Neuronal stem cell (in vitro differentiated cells): ENCODE measurements at places on chromosomes 6 and 20.

- no peak for DNase-seq
Observed at GRCh38 chr6:137982418-137983189, 115.5 kb downstream of the TNFAIP3 start.

DNA sequence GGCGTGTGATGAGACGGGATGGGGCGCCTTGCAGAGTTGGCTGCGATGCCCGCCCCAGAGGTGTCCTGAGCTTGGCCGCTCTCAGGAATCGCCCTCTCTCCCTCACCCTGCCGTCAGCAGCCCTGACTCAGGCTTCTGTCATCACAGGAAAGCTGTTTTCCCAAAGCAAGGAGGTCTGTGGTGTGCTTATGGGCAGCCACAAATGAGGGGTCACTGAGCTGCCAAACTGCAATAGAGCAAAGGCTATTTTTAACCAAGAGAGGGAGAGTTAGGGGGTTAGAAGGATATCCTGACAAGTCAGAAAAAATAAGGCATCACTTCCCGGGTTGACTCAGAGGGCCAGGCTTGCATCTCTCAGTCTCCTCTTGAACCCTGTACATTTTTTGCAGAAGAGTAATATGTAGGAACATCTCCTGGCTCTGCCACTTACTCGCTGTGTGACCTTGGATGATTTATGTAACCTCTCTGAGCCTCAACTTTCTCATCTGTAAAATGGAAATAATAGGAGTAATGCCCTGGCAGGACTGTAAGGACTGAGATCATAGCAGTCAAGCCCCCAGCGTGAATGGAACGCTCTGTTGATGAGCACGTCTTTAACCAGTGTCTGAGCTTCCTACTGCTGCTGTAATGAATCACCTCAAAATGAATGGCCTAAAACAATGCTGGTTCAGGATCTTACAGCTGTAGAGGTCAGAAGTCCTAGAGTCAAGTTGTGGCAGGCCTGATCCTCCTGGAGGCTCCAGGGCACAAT is 181.9 kb downstream of the NFATC2 start:
- no peak for DNase-seq

- DNase-seq, result peak; percentile 47
Observed at GRCh38 chr6:6546318-6547109, 42.0 kb upstream of the LY86 start.

DNA sequence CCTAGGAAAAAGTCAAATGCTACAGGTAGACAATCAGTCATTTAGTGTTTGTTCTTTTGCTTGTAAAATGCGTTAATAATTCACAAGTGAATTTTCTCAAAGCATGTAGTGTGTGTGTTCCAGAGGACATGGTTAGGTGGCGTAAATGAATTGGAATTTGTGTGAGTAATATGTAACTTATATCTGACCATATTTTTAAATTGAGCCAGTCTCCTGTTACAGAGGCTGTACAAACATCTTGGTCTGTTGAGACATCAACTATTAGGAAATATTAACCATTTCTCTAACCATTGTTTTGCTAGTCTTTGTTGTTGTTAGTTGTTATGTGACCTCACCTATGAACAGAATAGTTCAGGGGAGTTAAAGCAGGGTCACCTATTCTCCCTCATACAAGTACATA is 22.7 kb downstream of the MCM8 start:
- DNase-seq, result no peak

DNA sequence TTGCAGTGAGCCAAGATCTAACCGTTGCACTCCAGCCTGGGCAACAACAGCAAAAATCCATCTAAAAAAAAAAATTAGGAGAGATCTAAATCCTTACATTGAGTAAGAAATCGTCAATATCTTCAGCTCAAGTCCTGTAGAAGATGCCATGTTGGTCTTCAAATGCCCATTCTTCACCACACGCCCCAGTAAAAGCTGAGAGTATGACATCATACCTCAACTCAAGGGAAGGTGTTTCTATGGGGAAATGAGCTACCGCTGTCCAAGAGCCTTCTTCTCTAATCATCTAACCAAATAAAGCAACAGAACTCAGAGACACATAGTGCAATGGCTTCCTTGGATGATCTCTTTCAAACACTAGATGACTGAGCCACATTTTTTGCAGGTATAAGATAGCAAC is 2.5 kb upstream of the ZC3H12D start:
- DNase-seq, result no peak

GRCh38 chr20:37375227-37375626 is 29.3 kb downstream of the SRC start:
- no peak for DNase-seq

- DNase-seq, result peak; percentile 59
Observed at GRCh38 chr6:112163295-112164257, 76.2 kb downstream of the FAM229B start.

GRCh38 chr6:46186583-46186982 is 15.8 kb upstream of the ENPP5 start:
- no peak for DNase-seq

DNA sequence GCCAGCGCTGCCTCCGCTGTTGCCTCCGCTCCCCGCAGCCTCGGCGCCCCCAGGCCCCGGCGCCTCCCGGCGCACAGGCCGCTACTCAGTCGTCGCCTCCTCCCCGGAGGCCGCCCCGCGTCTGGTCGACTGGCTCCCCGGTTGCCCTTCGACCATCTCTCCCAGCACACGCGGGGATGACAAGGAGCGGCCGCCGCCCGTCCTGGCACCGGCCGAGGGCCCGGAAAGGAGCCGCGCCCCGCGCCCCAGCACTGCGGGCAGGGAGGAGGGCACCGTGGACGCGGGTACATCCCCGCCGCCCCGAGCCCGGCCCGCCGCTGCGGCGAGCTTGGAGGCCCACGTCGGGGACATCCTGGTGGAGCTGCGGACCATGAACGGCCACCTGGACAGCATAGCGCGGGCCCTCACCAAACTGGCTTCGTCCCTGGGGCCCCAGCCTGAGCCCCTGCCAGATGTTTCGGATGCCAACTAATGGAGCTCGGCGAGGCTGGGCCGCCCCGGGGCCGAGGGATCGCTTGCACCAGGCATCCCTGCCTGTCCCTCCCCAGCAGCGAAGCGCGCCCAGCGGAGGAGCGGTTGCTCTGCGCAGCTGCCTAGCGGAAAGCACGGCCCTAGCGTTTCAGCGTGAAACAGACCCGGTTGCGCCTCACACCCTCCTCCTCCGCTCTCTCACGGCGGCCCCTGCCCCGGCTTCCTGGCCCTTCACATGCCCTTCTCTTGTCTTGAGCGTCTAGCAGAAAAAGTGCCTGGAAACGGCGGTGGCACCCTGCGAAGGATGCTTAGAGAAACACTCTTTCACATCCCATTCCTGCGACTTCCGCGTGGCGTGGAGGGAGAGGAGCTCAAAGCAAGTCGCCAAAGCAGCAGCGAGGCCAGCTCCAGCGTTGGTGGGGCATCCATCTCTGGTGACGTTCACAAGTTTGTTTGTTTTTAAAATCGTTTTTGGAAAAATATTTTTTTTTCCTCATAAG is 285.8 kb upstream of the SUPT3H start:
- peak; percentile 36 for DNase-seq

- no peak for DNase-seq
Observed at GRCh38 chr6:158040051-158040803, 58.6 kb downstream of the SYNJ2 start.

GRCh38 chr6:142474531-142475289 is 172.9 kb downstream of the ADGRG6 start:
- DNase-seq, result peak; percentile 64

DNA sequence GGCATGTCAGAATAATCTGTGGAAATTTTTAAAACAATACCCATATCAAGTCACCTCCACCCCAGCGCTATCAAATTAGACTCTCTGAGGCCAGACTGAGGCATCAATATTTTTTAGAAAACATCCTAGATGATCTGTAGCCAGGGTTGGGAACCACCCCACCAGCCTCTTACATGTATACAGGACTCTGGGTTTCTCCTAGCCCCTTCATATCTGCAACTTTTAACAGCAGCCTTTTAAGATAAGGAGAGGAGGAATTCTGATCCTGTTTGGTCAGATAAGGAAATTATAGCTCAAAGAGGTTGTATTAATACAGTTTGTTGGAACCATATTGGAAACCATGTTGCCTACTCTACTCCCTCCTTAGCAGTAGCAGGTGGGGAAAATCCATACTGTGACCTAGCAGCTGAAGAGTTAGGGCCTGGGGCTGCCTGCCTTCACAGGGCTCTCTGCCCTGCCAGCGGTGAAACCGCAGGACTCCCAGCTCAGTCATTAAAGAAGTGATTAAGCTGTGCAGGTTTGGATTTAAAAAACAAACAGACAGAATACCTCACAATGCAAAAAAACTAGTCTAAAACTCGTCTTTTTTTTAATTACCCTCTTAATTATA is 30.0 kb downstream of the BRPF3 start:
- no peak for DNase-seq

GRCh38 chr6:47371870-47372255 is 62.2 kb upstream of the TNFRSF21 start:
- no peak for DNase-seq

DNA sequence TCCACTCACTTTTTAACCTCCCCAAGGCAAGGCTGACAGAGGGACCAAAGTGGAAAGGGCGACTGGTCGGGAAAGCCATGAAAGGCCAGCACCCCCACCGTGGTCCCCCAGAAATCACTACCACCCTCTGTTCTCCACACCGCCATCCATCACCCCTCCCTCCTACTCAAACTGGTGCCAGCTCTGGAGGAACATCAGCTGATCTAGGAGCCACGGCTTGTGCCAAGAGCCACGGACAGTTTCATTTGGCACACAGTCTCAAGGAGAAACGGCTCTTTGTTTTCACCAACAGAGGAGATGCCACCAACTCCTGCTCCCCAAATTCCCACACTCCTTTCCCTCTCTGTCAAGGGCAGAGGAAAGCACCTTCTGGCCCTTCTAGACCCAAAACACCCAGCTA is 26.0 kb downstream of the TBC1D7 start:
- no peak for DNase-seq

- DNase-seq, result no peak
Observed at GRCh38 chr6:90739802-90740201, 152.9 kb upstream of the MAP3K7 start.

DNA sequence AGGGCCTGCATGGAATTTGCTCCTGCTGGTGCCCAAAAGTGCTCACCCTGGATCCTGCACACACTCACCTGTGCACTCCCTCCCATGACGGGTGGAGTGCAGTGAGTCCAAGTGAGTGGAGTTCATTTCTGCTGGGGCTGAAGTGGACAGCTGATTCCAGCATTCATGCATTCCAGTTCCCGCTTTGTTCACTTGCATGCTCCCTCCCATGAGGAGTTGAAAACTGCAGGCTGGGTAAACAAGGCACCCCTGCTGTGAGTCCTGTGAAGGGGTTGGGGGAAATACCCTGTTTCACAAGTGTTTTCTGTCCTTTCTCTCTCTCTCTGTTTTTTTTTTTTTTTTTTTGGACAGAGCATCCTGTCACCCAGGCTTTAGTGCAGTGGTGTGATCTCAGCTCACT is 454.1 kb upstream of the NOX3 start:
- no peak for DNase-seq

DNA sequence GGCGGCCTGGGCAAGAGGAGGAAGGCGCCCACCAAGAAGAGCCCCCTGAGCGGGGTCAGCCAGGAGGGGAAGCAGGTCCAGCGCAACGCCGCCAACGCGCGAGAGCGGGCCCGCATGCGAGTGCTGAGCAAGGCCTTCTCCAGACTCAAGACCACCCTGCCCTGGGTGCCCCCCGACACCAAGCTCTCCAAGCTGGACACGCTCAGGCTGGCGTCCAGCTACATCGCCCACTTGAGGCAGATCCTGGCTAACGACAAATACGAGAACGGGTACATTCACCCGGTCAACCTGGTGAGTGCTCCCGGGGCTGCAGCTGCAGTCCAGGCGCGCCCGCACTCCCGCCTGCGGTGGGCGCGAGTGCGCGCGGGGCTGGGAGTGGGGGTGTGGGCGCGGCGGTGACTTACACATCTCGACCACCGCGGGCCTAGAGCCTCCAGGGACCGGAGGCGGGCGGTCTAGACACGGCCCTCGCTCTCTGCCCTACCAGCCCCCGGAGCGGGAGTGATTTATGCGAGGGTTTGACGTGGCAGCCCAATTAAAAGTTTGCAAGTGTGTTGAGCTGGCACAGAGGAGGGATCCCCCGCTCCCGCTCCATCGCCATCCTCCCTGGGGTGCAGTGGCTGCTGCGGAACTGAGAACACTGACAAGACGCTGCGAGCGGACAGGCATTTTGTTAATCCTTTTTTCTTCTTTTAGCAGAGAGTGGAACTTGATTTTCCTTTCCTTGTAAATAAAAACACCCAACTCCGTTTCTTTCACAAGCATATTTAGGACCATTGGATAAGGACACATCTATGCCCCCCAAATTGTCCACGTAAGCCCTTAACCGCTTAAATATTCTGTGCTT is 867 bp downstream of the TCF21 start:
- DNase-seq, result peak; percentile 48

DNA sequence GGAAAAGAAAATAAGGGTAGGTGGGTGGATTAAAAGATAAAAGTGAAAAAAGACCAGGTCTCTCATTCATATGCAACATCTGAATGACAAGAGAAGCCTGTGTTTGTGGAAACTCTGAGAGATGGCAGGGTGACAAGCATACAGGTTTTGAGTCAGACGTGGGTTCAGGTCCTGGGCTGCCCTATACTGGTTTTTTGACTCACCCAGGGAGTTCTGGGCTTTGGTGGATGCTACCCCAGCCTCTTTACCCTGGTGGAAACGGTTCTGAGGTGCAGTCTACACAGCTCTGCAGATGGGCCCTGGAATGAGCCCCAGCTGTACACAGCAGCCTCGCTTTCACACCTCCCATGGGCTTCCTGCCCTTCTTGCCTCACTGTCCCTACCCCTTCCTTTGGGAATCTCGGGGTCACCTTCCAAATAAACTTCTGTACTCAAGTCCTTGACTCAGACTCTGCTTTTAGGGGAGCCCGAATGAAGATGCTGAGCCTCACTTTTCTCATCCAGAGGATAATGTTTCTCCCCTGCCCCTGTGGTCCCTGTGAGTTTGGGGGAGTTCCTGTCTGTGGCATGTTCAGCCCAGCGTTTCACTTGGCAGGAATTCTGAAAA is 77.7 kb upstream of the CLDN20 start:
- no peak for DNase-seq

DNA sequence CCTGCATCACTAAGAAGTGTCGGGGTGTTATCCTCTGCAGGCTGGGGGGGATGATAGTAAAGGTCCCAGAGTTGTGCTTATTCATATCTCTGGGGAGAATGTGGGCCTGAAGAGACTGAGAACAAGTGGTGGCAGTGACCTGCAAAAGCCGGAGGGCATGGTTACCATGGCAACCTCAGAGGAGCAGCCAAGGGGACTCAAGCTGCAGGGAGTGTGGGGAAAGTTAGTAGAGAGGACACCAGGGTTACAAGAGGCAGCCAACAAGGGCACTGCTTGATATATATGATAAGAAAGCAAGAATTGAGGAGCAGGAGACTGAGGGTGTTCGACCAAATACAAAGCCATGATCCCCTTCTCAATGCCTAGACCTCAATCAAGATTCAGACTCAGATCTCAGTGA is 46.1 kb downstream of the HLA-F start:
- no peak for DNase-seq
